ENCODE measurements at places on chromosomes 3 and 15.

- DNase-seq = no peak
Measured at GRCh38 chr3:10475983-10476382, 29.4 kb downstream of the ATP2B2 start.

DNA sequence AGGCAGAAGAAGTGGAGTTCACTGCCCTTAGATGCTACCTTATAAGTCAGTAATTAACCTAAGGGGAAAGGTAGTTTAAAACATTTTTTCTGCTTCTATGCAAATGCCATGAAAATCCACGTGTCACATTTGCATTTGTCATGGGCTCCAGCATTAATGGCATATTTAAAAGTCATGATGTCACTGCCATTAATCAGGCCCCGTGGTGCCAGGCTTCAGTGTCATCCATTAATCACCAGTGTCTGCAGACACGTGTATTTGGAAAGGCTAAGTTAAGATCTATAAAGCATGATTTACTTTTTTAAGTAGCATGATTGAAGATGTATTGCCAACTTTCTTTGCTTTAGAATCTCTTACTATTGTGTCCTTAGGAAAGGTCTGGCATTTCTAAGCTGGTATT is 857.8 kb downstream of the TUSC7 start:
- DNase-seq = no peak

- no peak for DNase-seq
Measured at GRCh38 chr3:187929112-187929816, 184.0 kb upstream of the BCL6 start.

GRCh38 chr3:39156421-39156820 is 3.0 kb upstream of the CSRNP1 start:
- DNase-seq = no peak

- DNase-seq = no peak
Measured at GRCh38 chr3:126136428-126137220, 43.8 kb downstream of the ALDH1L1 start.

- no peak for DNase-seq
Measured at GRCh38 chr3:111081008-111081545, 9.5 kb downstream of the NECTIN3 start.

- no peak for DNase-seq
Measured at GRCh38 chr3:10666621-10667020, 149.4 kb upstream of the SLC6A11 start.

- no peak for DNase-seq
Measured at GRCh38 chr15:29825227-29825626, 3.0 kb upstream of the TJP1 start.

DNA sequence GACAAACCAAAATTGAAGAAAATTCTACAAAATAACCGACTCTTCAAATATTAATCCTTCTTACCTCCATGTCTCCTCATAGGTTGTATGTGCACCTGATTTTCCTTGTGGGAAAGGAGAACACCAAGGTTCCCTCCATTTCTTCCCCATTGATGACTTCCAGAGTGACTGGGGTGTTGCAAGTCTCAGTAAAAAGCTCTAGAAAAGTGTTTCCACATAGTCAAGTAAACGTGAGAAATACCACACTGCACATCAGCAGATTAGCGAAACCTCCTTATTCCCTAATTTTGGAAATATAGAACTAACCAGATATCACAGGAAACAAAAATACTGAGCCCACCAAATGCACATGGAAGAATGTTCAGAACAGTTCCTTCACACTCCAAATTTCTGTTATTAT is 4.9 kb upstream of the RPN1 start:
- no peak for DNase-seq

GRCh38 chr3:170233530-170233929 is 11.3 kb downstream of the PRKCI start:
- no peak for DNase-seq

DNA sequence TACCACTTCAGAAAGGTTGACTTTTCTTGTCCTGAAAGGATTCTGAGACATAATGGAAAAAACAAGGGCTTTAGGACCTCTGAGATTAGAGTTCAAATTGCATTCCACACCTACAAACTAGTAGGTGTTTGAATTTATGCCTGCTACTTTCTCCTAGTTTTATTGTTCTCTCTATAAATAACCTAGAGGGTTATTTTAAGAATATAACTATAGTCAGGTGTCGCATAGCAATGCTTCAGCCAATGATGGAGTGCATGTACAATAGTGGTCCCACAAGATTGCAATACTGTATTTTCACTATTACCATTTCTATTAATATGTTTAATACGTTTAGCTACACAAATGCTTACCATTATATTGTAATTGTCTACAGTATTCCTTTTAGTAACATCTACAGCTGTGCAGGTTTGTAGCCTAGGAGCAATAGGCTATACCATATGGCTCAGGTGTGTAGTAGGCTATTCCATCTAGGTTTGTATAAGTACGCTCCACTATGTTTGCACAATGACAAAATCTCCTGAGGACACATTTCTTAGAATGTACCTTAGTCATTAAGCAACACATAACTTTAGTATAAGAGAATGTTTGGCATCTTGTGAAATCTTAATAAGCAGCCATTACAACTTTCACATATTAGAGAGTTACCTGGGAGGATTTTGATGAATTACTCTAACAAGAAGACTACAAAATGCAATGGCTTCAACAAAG is 1352.5 kb downstream of the ZPLD1 start:
- DNase-seq = no peak

GRCh38 chr3:150544041-150544440 is 2.3 kb downstream of the SERP1 start:
- no peak for DNase-seq

DNA sequence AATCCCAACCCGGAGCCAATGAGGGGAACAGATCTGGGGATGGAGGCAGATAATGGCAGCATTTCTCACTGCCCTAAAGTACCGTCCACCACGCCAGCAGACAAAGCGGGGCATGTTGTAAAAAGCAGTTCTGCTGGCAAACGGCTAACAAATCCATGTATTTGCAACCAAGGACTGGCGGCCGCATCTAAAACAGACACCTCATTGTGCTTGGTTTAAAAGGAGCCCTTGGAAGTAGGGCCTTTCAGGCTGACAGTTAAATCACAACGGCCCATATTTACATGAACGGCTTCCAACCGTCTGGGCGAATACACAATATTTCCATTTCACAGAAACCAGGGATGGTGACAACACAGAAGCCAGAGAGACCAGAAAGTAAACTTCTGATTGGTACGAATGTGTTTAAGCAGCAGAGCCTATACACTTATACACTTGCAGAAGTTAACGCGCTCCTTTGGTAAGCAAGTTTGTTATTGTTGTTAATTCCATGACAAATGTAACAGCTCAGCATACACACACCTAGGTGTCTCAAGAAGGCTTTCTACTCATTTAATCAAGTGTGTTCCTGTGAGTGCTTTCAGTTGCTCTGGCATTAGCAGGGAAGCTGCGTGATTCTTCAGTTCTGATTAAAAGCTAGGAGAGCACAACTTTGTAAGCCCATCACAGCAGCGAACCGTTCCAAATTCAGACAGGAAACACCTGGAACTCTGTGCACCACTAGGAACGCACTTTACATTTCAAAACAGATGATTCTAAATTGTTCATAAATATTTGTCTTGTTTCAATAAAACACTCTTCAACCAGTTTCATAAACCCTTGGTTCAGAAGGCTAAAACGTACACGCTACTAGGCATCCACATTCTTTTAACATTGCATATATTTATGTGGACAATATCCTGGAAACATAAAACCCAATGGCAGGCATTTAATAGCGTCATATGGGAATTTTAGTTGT is 112.9 kb downstream of the PDZRN3 start:
- no peak for DNase-seq

DNA sequence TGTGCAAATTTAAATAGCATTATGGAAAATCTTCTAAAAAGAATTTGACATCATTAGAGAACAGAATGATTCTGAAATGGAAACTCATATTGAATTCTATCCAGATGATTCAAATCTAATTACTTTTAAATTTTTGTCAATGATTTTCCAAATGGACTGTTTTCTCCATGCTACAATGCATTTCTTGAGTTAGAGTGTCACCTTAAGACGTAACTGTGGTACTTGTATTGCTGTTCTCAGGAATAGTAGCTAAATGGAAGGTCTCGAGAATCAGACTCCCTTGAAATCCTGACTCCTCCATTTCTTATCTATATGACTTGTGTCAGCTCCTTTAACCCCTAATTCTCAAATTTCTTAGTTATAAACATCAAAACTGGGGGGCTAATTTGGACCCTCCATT is 102.3 kb downstream of the P2RY1 start:
- no peak for DNase-seq

GRCh38 chr15:56988219-56988618 is 69.8 kb downstream of the TCF12 start:
- no peak for DNase-seq

DNA sequence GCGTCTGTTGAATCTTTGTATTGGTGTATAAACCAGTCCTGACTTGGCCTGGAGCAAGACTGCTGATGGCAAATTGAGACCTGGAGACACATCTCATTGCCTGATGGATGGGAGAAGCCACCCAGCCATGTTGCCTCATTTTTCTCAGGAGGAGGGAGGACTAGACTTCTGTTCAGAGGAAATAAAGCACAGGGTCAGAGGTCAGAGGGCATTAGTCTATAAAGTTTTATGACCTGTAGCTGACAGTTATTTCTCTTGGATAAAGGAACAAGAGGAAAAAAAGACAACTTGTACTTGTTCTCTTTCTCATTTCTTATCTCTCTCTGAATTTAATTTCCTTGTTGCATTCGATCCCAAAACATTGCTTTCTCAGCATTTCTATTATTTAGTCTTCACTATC is 775.9 kb downstream of the SQOR start:
- DNase-seq = no peak

DNA sequence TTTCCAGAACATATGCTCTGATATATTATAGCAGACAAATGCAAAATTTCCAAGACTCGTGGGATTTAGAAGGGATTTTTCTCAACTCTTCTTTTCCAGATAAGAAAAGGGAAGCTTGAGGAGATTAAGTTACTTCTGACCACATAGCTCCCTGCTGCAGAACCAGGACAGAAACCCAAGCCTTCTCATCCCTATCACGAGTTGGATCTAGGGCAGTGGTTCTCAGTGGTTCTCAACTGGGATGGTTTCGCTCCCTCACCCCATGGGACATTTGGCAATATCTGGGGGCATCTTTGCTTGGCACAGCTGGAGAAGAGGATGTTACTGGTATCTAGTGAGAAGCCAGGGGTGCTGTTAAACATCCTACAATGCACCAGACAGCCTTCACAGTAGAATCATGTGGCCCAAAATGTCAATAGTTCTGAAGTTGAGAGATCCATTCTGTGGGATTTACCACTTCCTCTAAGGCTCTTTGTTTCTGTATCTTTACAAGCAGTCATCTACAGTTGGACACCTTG is 64.2 kb downstream of the LIPC start:
- DNase-seq = no peak

DNA sequence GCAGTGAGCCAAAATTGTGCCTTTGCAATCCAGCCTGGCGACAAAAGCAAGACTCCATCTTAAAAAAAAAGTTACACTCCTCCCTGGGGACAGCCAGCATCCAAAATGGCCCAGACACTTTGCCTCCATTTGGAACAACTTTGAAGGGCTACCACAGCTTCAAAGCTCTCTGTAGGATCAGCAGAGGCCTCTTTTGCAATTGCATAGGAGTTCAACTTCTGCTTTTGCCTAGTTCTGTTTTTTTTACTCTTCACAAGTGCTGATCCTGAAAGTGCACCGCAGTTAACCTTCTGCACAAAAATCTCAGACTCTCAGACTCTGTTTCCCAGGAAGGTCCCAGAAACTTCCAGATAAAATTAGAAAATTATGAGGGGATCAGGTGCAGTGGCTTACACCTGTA is 25.2 kb upstream of the SLC4A7 start:
- no peak for DNase-seq

DNA sequence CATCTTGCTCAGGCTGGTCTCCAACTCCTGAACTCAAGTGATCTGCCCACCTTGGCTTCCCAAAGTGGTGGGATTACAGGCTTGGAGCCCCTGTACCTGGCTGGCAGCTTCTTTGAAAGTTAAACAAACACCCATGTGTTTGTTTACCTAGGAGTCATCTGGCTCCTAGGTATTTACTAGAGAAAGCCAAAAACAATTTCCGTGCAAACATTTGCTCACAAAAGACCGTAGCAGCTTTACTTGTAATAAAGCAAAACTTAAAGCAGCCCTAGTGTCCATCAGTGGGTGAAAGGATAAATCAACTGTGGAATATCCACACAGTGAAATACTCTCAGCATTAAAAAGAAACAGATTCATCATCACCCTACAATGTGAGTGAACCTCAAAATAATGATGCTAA is 29.4 kb upstream of the XCR1 start:
- DNase-seq = no peak

GRCh38 chr3:88912294-88912877 is 195.0 kb upstream of the EPHA3 start:
- no peak for DNase-seq

- DNase-seq = no peak
Measured at GRCh38 chr15:40325700-40326099, 2.2 kb downstream of the INAFM2 start.

- DNase-seq = no peak
Measured at GRCh38 chr3:9945358-9945757, 6.8 kb downstream of the PRRT3 start.

GRCh38 chr3:63855333-63855940 is 8.2 kb downstream of the THOC7 start:
- no peak for DNase-seq

- DNase-seq = no peak
Measured at GRCh38 chr15:80695911-80696661, 976 bp downstream of the ABHD17C start.

DNA sequence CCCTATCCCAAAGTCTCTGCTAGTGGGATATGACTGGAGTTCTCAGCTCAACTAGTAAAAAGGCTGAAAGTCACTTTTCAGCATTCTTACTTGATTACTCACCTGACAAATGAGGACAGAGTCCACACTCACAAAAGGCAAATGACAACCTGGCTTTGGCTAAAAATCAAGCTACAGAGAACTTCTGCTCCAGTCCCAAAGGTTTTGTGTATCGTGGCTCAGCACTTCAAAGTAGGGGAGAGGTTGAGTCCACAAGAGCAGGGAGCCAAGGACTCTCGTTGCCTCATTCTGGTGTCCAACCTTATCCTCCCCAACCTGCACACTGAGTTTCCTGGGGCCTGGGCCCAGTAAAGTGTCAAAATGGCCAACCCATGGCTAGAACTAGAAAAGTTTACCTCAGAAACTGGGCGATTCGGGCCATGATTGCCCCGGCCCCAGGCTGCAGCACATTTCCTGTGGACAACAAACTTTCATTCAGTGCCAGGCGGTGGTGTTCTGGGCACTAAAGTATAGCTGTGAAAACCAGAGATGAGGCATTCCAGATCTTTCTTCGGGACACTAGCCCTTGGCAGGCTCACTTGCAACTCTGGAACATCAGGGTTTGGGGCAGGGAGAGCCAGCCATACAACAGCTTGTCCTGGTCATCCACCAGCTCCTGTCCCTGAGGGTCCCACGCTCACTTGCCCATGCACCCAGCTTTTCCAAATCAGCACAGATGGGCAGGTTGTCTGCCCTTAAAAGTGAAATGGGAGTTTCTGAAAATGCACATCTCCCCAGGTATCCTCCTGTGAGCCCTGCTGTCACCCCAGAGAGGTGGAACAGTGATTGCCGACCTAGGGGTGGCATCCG is 3.1 kb downstream of the ACAA1 start:
- no peak for DNase-seq

GRCh38 chr3:149247929-149248691 is 26.5 kb upstream of the CP start:
- DNase-seq = peak; percentile 20

- DNase-seq = no peak
Measured at GRCh38 chr3:122824465-122825381, 29.9 kb downstream of the SLC49A4 start.

Data from naive B cell (primary cell).